ENCODE measurements at places on chromosomes 4 and X.

GRCh38 chr4:155666344-155667221 lies at the start of gene GUCY1A1:
Gene GUCY1A1 (plus strand): TSS chr4:155666848. CDS start chr4:155696868, 30,020 bp downstream.
- DNase-seq: peak; percentile 64

DNA sequence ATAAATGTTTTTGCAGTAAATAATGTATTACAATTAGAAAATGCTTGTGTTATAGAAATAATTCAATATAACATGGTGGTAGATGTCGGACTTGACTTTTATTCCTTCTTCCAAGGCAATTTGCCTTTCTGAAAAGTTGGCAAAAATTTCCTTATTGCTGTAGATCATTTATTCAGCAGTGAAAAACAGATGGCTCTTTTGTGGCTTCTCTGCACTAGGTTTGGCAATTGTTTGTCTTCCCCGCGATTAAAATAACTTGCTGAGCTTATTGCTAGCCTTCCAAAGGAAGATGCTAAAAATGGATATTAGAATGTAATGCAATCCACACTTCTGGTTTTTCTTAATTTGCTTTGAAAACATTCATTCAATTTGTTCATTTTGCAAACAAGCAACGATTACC lies 1977.9 kb upstream of the ADGRL3 start:
- no peak for DNase-seq

- DNase-seq: no peak
Observed at GRCh38 chrX:132169554-132169953, 41.7 kb upstream of the FRMD7 start.

DNA sequence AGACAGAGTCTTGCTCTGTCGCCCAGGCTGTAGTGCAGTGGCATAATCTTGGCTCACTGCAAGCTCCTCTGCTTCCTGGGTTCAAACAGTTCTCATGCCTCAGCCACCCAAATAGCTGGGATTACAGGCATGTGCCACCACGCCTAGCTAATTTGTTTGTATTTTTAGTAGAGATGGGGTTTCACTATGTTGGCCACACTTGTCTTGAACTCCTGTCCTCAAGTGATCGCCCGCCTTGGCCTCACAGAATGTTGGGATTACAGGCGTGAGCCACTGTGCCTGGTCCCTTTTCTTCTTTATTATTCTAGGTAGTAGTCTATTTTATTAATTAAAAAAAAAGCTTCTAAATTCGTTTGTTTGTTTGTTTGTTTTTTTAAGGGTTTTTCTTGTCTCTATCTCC lies 59.1 kb downstream of the SLAIN2 start:
- no peak for DNase-seq

GRCh38 chr4:171636606-171637005 lies 176.6 kb upstream of the GALNTL6 start:
- DNase-seq: no peak

- no peak for DNase-seq
Observed at GRCh38 chr4:79661196-79661595, 253.2 kb upstream of the GK2 start.

DNA sequence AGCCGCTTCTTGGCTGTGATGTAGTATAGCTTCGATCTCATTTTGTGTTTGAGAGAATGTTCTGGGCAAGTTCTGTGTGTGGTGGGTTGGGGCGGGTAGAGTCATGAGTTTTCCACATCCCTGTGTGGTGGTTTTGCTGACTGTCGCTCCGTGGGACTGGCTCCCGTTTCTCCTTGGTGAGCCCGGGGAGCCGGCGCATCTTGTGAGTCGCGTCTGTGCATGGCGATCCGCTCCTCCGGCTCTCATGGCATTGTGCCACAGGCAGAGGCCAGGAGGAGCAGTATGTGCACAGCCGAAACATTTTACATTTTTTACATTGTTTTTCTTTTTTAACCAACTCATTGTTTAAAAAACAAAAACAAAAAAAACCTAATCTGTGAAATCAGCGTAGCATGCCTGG lies 27.7 kb upstream of the TBC1D14 start:
- DNase-seq: no peak

- peak; percentile 53 for DNase-seq
Observed at GRCh38 chr4:55609393-55609866, 17.4 kb upstream of the PDCL2 start.

GRCh38 chr4:7747062-7747385 lies 192.6 kb downstream of the AFAP1 start:
- no peak for DNase-seq

- no peak for DNase-seq
Observed at GRCh38 chrX:114924423-114924822, 93.0 kb downstream of the IL13RA2 start.

- DNase-seq: peak; percentile 63
Observed at GRCh38 chr4:89682808-89683207, 154.2 kb downstream of the SNCA start.

DNA sequence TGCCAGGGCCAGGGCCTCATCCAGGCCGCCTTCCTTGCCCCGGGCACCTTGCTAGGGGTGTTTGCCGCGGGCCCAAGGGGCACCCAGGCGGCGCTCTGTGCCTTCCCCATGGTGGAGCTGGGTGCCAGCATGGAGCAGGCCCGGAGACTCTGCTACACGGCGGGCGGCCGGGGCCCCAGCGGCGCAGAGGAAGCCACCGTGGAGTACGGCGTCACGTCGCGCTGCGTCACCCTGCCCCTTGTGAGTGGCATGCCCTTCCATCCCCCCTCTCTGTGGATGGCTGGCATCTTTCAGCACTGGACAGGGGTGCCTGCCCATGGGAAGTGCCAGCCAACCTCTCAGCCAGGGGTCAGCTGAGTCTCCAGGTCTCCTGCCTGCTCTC lies 3.6 kb downstream of the PLXNB3 start:
- DNase-seq: no peak

DNA sequence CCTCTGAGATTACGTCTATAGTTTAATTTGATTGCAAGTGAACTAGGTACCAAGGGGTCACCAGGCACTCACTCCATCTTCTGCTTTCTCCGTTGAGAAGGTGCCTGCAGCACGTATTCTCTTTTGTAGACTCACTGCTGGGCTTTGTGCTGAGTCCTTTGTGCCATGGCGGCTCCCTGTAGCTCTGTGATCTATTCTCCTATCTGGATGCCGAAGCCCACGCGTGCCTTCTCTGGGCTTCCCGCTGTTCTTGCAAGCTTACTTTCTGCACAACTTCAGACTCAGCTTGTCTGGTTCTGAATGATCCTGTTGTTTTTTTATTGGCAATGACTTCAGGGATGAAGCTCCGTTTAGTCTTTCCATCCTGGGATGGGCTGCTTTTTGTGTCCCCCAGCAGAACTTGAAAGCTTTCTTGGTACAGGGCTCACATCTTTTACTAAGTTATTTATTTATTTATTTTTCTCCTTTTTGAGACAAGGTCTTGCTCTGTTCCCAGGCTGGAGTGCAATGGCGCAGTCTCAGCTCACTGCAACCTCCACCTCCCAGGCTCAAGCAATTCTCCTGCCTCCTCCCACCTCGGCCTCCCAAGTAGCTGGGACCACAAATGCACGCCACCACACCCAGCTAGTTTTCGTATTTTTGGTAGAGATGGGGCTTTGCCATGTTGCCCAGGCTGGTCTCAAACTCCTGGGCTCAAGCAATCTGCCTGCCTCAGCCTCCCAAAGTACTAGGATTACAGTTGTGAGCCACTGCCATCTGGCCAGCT lies 100.9 kb upstream of the NKX1-1 start:
- DNase-seq: no peak

Data from OCI-M1 (cell line).